Transverse colon (tissue), 4 donors: ENCODE measurements at places on chromosomes 2 and 18.

DNA sequence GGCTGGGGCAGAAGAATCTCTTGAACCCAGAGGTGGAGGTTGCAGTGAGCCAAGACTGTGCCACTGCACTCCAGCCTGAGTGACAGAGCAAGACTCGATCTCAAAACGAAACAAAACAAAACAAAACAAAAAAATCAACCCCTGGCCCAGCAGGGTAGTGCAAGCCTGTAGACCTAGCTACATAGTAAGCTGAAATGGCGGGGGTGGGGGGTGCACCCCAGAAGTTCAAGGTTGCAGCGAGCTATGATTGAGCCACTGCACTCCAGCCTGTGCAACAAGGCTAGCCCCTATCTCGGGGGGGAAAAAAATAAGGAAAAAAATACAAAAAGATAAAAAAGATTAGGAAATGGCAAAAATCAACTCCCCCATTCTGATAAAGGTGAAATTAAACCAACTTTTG, 6.4 kb downstream of the ATL2 start:
- DNase-seq = no peak

DNA sequence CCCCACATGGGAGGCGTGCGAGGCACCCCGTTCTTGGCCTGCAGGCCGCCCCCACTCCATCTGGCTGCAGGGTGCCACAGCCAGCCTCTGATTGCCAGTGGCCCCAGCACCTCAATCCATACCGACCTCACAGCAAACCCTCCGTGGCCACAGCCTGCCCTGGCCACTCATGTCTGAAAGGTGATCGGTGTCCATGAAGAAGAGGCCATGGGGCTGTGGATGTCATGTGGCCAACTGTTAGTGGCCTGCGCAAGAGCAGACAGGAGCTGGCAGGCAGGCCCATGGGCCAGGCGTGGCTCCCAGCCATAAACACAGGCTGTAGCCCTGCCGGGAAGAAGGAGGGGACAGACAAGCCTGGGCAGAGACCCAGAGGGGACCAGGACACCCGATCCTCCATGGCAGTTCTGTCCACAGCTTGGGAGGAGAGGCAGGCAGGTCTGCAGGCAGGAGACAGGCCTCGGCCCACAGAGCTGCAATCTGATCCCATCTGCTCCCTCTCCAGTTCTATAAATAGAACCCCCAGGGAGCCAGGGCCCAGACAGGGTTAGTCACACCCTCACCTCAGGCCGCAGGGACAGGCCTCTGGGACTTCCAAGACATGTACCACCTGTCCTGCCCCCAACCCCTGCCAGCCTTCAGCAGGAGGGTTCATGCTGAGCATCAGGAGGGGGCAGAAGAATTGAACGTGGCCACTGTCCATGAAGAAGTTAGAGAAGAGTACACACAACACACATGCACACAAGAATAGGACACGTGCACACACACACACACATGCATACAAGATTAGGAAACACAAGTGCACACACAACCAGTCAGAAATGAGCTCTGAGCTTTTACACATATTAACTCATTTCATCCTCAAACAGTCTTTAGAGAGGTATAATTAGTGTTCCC, 16.9 kb downstream of the STEAP3 start:
- DNase-seq = peak; percentile 60

GRCh38 chr2:158797963-158798700, 3.0 kb downstream of the DAPL1 start:
- no peak for DNase-seq

- DNase-seq = no peak
Observed at GRCh38 chr2:219142329-219142728, 18.3 kb downstream of the NHEJ1 start.

GRCh38 chr2:136248242-136248641, 130.3 kb upstream of the CXCR4 start:
- DNase-seq = no peak

DNA sequence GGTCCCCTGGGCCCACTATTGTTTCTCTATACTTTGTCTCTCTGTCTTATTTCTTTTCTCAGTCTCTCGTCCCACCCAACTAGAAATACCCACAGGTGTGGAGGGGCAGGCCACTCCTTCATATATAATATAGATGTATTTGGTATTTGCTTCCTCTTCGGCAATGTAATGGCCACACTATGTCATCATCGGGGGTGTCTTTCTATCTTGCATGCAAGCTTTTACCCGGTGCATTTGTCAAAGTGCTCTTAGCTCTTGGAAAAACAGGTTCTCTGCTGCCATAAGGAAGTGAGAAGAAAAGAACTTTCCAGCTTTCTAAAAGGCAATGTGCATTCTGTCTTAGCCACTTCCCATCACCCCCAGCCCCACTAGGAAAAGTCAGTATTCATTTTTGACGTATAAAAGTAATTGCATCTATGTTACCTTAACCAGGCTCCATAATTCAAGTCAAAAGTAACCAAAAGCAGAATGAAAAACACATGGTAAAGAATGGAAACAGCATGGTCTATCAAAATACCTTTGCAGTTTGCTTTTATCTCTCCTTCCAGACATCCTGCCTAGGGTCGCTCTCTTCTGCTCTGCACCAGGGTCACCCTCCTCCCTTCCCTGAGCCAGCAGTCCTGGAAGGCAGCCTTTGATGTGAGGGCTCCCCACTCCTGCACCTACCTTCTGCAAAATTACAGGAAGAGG, 27.2 kb upstream of the FHL2 start:
- no peak for DNase-seq

- DNase-seq = no peak
Observed at GRCh38 chr2:84886791-84887190, 5.9 kb upstream of the TRABD2A start.

DNA sequence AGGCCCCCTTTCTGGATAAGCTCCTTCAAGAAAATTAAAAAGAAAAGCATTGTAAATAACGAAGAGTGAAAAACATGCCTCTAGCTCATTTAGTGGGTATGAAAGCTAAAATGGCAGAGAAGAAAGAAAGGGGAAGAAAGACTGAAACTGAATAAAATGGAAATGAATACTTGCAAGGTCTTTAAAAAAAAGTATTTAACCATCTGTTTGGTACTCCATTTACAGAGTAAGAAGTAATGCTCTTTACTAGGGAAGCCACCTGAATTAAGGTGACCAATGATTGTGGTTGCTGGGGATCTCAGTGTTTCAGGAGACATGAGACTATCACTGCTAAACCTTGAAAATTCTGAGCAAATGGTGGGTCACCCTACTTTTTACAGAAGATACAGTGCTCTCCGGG, 17.7 kb upstream of the ARL5A start:
- no peak for DNase-seq

DNA sequence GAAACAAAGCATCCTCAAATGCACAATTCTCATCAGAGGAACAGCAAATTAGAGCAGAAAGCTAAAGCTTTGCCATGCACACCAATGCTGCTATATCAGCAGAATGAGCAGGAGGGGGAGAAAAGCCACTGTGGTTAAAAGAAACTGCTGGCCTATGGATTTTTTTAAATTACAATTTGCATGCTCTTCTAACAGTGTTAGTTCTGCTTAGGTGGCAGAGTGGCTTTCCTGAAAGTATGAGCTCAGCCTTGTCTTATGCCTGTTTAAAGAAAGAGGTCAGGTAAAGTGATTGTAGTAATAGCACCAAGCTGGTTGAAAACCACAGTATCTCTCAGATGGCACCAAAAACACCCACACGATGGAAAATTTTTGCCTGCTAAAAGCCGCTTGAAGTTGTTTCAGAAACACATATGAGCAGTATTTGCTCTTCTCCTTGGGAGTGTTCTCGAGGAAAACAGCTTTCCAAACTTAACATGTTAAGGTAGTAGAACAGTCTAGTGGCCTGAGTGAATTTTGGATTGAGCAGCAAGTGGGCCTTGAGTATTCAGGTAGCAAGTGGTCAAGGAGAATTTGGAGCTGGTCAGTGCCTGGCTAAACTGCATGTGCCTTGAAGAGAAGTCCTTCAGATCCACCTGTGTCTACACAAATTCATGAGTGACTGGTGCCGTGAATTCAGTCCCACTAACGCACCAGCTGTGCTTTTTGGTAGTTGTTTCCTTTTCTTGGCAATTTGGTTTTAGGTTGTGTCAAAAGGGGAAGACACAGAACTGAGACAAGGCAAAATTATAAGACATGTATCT, 19.6 kb upstream of the NDUFV2 start:
- no peak for DNase-seq

DNA sequence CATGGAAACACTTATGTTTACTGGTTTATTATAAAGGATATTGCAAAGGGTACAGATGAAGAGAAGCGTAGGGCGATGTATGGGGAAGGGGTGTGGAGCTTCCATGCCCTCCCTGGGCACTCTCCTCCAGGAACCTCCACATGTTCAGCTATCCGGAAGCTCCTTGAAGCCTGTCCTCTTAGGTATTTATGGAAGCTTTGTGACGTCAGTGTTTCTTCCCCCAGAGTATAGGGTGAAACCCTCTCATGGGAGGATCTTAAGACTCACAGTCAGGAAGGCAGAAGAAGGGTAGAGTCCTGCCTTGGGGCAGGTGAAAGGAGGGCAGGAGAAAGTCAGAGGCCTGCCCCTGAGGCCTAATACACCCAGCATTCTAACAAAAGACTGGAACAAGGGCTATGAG, 61.3 kb upstream of the CREB1 start:
- DNase-seq = no peak

DNA sequence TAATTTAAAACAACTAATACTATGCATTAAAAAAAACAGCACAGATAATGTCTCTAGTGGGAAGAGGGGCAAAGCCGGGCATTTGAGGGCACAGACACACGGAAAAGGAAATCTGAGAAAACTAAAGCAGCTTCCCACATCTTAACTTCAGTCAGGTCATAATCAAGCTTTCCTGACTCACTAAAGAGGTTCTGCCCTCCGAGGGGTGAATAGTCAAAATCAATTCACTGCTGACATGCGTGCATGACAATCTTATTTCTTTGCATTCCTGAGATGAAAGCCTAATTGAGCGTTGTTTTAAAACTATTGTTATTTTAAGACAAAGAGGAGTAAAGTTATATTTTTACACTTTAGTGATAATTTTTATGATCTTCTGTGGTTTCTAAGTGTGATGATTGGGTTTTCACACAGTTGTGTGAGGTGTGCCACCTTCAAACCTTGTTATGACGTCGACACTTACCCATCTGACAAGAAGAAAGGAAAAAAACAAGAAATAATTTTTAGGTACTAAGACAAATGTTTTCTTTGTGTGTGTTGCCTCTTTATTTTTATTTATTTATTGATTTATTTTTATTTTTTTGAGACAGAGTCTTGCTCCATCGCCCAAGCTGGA, 90.9 kb downstream of the GATA6 start:
- DNase-seq = no peak

DNA sequence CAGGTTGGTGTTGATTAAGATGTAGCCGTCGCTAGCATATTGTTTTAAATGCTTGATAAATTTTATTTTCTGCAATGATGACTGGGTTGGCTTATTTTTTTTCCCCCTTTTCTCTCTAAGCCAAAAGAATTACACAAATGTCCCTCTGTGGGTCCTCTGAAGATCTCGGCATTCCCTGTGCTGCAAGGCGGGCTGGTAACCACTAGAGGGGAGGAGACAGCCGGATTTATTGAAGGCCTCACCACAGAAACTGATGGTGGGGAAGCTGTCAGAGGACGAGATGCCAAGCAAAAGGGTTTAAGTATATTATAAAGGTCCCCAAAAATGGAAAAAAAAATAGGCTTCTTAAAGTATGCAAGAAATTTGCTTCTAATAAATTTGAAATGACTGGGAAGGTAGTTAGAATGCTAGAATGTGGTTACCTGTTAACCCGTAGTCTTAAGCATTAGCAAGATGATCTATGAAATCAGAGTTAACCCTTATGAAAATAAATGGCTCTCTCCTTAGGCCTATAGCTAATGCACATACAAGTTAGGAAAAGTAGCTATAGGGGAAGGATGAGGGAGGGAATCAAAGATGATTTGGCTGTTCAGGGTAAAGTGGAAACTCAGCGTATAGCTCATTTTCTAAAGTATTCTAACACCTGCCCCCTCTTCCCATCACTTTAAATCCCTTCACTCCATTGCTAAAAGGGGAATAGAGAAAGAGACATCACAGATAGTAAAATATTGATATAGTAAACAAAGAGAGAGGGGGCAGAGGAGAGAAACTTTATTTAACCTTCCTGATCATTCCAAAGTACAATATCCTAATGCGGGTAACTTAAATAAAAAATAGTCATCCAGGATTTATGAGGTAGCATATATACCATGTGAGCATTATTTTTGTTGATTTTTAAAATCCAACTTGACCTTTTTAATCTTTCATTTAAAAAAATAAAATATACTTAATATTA, 894.5 kb upstream of the POU3F3 start:
- peak; percentile 10 for DNase-seq

- no peak for DNase-seq
Observed at GRCh38 chr2:100826494-100826893, 6.6 kb downstream of the NPAS2 start.

DNA sequence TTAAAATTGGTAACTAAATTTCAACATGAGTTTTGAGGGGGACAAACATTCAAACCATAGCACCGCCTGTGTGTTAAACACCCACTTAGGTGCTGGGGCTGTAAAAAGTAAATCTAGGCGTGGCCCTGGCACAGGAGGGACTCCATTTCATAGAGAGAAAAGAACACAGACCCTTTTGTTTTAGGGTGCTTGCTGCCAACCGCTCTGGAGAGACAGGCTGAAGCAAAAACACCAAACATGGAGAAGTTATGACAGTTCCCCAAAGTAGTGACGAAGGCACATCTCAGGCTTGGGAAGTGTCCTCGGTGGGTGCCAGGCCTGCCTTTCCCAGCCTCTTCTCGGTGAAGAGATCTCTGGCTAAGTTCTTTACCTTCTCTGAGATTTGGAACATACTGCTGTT, 5.1 kb downstream of the ACTG2 start:
- peak; percentile 23 for DNase-seq
